ENCODE measurements at places on chromosomes 11 and 22. TPM values are rescaled to one million over a fixed set of nuclear protein-coding genes. Genes with fewer than 3 reads are reported as not detected.

DNA sequence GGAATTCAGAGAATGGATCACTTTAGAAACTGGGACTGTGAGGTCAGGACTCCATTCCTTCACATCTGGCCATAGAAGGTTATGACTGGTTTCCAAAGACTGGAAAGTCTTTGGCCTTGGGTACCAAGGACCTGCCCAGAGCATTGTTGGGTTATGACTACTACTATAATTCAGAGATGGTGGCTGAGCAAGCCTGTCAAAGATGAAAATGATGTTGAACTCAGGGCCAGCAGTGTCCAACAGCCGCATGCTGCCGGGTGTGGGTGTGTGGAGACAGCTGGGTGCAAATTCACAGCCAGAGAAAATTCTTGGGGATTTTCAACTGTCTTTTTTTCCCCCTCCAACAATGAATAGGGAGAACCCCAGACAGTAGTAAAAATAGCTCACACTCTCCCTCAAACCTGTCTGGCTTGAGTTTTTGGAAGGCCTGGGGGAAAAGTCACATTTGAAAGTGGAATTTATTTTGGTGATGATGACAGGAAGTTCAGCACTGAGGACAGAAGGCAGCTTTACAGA, 166.8 kb upstream of the NCAM1 start:
- no peak for DNase-seq

GRCh38 chr11:31720225-31720624, 90.9 kb downstream of the PAX6 start:
- no peak for DNase-seq

- DNase-seq, result no peak
Measured at GRCh38 chr22:45868571-45869339, 108.2 kb downstream of the WNT7B start.

CD3E gene
- polyA plus RNA-seq, result not detected

OPCML gene
- polyA plus RNA-seq, result 0.98 TPM

All from hepatocyte (in vitro differentiated cells).